GM12865 (cell line): ENCODE measurements at places on chromosomes 16 and 17.

- no peak for DNase-seq
Measured at GRCh38 chr16:75296606-75297005, 45.2 kb upstream of the BCAR1 start.

GRCh38 chr16:5502467-5502869 lies 404.9 kb upstream of the EEF2KMT start:
- peak; percentile 13 for DNase-seq

DNA sequence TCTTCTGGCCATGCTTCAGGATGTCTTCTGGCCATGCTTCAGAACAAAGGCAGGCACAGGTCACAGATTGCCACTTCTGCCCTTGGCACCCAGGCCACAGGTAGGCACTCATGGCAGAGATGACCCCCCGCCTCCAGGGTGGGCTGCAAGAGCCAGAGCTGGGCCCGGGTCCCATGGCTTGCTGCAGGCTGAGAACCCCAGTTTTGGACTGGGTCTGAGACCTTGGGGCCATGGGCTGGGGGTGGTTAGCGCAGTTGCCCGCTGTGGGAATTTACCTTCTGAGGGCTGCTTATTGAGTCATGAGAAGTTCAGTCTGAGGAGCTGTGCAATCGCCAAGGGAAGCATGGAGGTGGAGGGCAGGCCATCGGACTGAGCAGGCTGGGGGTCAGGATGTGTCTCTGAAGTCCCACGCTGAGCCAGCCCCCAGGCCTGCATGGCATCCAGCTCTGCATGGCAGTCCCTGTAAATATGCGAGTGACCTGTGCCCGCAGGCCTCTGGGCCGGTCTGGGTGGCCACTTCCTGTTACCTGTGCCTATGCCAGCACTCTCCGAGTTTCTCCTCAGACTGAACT lies 1.7 kb downstream of the ANKRD13B start:
- DNase-seq: no peak

DNA sequence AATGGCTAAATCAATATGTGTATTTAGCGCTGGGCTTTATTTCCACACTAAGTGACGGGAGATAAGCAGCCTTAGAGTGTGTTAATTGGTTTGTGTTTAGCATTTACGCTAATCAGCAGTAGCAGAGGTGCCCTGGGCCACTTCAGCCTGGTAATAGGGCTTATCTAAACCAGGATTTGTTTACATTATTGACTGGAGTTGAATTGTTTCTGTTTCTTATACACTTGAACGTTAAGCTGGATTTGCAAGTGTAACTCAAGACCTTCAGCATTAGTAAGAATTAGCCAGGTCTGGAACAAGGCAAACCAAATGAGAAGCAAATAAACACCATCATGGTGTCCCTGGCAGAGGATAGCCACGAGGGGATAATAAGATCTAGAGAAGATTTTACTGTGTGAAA lies 313.6 kb downstream of the HS3ST4 start:
- no peak for DNase-seq

DNA sequence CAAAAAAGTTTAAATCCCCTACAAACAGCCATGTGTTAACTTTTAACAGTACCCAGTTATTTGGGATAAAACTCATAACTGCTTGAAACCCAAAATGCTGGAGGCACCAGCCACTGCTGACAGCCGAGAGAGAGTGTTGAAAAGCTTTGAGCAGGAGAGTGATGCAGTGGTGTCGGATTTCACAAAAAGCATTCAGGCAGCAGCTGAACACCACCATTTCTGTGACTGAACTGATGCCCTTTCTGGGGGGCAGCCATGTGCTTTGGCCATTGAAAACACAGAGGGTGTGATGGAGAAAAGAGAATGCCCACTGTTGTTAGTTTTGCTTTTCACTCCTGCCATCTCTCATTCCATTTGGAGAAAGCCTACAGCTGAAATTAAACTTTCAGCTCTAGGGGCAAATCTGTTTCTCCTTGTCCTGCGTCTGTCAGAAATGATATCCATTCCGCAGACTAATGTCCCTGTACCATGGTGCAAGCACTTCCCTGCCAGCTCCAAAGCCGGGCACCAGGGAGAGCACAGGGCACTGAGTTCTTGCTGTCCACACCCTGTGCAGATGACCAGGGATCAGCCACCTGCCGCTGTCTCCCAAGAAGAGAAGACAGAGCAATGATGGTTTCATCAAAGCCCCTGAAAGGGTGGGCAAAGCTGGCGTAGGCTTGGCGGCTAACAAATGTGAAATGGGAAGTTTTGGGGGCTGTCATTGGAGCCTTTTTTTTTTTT lies 16.6 kb upstream of the MLYCD start:
- no peak for DNase-seq

GRCh38 chr16:67115639-67116038 lies 5.9 kb downstream of the PHAF1 start:
- DNase-seq: no peak

DNA sequence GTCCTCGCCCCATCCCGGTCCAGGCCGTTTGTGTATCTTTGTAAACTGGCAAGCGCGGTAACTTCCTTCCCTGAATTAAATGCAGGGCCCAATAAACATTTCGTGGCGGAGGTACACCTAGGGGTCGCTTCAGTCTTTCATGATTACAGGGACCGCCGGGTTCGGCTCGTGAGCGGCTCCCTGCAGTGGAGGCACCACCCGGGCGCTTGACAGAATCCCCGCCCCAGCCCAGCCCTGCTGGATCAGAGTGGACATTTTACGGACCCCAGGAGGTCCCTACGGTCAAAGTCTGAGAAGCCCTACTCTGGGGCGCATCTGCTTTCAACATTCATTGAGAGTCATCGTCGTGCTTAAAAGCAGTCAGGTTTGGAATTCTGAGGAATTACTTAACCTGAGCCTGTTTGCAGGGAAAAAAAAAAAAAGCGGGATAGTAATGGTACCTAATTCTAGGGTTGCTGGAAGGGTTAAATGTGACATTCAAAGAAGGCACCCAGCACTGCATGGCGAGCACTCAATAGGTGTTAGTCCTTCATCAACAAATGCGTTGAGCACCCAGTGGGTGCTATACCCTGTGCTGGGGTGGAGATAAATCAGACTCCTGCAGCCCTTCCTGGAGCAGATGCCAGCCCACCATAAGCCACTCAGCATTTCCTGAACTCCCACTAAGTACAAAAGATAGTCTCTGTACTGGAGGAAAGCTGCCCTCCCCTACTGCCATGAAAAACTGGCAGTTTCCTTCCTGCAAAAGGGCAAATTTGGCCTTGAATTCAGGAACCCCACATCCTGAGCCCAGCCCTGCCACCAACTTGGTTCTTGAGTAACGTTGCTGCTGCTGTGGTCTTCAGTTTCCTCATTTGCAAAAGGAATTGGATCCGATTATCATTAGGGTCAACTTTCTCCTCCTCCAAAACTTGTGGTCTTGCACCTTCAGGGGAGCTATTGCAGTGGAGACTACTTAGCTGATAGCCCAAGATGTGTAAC lies 658 bp upstream of the DUSP3 start:
- DNase-seq: no peak

GRCh38 chr17:63178530-63178929 lies 212.5 kb downstream of the TANC2 start:
- no peak for DNase-seq

DNA sequence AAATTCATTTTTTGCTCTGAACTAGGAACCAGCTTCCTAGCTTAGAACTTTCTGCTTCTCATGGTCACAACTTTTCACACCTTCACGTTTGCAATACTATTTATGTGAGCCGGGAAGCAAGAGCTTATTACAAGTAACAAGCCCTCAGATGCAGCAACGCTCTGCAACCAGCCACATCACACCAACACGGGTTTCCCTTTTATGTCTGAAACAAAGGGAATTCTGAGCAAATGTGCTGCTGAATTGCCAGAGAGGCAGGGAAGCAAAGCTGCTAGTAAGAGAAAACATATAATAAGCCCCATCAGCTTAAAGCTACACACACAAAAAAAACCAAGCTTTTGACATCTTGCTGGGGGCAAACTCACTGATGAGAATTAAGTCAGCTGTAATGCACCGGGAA lies 122.2 kb downstream of the SLC39A11 start:
- no peak for DNase-seq

GRCh38 chr17:80781211-80781610 lies 210.4 kb upstream of the CHMP6 start:
- no peak for DNase-seq

DNA sequence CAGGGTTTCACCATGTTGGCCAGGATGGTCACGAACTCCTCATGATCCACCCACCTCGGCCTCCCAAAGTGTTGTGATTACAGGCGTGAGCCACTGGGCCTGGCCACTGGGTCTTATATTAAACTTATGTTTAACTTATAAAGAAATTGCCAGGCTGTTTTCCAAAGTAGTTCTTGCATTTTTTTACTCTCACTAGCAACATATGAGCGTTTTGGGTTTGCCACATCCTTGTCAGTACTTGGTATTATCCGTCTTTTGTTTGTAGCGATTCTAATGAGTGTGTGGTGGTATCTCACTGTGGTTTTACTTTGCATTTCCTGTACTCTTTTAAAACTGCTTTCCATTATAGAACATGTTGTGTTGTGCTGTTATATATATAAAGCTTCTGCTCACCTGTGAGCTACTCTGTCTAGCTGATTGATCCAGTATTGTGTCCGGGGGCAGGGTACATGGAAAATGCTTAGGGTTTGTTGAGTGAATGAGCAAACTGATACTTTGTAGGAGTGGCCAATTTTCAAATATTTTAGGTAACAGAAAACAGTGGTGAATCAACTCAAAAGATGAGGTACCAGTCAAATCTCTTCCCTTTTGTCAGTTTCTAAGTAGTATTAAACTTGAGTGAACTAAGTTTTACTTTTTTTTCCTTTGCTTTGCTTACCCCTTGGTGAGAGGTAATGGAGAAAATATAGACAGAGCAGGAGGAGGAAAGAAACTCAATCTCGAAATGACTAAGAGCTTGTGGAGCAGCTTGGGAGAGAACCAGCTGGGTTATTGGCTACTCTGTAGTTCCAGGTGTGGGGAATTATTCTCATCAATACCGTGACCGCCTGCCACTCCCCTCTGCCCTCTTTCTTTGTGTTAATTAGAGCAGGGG lies 75.8 kb downstream of the PITPNC1 start:
- DNase-seq: peak; percentile 79

DNA sequence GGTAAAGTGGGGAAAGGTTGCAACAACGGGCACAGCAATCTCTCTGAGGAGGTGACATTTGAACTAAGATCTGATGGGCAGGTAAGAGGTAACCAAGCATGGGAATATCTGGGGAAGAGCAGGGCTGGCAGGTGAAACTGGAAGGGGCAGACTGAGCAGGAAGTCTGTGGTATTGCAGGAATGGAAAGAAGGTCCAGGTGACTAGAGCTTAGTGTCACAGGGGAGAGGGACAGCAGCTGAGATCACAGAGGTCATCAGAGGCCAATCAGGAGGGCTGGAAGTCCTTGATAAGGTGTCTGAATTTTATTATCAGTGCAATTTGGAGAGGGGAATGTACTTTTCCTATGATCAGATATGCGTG lies 73.3 kb upstream of the DHX40 start:
- no peak for DNase-seq

GRCh38 chr16:55389426-55390073 lies 65.5 kb downstream of the IRX6 start:
- no peak for DNase-seq

GRCh38 chr16:62665269-62665668 lies 629.0 kb upstream of the CDH8 start:
- peak; percentile 30 for DNase-seq

DNA sequence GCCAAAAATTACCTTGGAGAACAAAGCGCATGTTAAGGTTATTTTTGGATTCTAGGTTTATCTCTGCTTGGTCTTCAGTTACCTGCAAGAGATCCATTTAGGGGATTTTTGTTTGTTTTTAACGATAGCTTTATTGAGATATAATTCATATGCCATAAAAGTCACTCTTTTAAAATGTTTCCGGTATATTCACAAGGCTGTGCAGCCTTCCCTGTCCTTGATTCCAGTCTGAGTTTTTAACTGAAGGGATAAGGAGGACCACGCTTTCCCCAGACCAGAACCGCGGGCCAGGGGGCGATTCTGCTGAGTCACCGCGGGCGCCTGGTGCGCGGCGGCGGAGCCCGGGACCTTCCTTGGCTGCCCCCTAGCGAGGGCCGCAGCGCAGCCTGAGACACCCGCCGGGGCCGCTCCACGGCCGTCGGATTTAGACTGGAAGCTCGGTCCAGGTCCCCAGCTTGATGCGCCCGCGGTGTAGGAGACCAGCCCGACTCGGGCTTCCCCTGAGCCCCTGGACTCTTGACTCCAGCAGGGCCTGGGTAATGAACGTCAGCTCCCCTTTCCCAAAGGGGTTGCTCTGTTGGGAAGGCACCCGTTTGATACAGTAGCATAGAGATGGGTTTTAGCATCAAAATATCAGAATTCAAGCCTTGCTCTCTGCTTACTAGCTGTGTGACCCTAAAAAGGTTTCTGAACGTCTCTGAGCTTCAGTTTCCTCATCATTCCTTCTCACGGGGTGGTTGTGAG lies 50.0 kb upstream of the STH start:
- peak; percentile 56 for DNase-seq

- DNase-seq: no peak
Measured at GRCh38 chr17:66508896-66509844, 206.8 kb downstream of the PRKCA start.

GRCh38 chr17:62891659-62892058 lies 74.4 kb upstream of the TANC2 start:
- DNase-seq: no peak

GRCh38 chr17:4407216-4407615 lies 26.5 kb upstream of the SPNS3 start:
- DNase-seq: no peak

DNA sequence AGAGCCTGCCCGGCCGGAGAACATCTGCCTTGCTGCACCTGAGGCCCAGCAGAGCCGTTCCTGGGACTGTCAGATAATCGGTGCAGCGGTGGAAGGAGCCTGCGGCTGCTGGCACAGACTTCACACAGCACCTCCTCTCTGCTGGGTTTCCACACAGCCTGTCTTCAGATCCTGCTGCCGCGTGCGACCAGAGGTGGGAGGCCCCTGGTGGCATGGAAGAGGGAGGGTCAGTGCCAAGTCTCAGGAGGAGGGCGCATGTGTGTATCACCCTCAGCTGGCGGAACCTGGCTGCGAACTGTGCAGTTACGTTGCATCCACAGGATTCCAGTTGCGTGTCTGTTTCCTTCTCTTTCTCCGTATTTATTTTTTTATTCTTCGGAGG lies 3.3 kb downstream of the CDK5R1 start:
- DNase-seq: peak; percentile 36

- no peak for DNase-seq
Measured at GRCh38 chr17:39564211-39564848, 43.4 kb downstream of the NEUROD2 start.

- no peak for DNase-seq
Measured at GRCh38 chr17:20805751-20806150, 226.2 kb downstream of the CDRT15L2 start.

DNA sequence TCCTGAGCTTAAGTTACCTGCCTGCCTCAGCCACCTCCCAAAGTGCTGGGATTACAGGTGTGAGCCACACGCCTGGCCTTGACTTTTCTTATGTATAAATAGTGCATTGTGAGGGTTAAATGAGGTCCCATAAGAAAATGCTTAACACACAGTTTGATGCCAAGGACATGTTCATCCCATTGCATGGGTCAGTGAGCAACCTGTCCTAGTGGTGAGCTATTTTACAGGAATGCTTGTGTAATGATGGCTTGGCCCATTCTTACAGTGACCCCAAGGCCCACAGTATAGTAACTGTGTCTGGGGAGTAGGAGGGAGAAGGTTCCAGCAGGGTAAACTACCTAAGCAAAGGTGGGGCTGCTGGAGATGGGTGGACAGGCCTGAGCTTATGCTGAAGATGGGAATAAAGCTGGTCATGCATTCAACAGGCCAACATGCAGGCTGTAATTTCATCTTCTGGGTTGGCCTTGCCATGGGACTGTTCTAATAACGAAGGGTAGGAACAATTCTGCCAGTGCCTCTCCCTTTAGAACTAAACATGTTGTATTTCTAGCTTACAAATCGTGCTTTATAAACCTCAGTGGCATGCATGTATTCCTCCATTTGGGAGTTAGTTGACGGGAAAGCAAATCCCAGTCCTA lies 6.2 kb downstream of the ACSF2 start:
- DNase-seq: no peak
